Fibroblast of lung (primary cell): ENCODE measurements at places on chromosomes 6 and 20. TPM values are rescaled to one million over a fixed set of nuclear protein-coding genes. Genes with fewer than 3 reads are reported as not detected.
A peak's percentile ranks its signal among the peaks of the same experiment; 100 is the strongest.

DNA sequence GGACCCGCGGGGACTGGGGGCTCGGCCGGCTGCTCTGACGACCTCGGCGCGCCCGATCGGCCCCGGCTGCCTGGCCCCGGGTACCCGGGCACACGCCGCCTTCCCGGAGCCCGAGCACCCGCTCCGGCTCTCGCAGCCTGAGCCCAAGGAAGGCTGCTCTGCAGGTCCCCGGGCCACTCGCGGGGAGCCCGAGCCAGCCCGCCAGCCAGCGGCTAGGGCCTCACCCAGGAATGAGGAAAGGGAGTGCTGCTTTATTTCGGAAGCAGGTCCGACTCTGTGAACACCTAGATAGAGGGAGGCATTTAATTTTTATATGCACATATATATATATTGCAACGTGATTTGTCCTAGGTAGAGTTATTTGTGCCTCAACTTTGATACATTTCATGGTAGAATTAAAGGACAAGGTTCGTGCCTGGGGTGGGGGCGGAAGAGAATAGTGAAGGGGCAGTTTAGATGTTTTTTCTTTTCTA lies 15.5 kb downstream of the FOXA2 start:
- DNase-seq, result no peak

DNA sequence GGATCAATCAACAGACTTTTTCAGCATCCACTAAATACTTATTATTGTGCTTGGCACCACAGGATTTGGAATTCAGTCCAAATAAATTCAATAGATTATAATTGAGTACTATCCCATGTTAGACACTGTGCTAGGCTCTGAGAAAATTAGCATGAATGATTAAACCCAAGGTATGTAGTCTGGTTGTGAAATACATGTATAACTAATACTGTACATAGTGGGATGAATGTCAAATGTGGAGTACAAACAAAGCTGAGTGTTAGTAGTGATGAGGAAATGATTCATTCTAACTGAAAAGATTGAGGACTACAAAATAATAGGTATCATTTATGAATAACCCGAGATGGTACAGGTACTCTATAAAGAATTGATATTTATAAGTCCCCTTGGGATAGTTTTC lies 111.9 kb upstream of the FLRT3 start:
- DNase-seq, result peak; percentile 47

- DNase-seq, result no peak
Measured at GRCh38 chr6:53294095-53294494, 54.7 kb downstream of the ELOVL5 start.

GRCh38 chr6:162621246-162621645 lies 106.3 kb downstream of the PRKN start:
- peak; percentile 42 for DNase-seq

GRCh38 chr6:83505356-83505755 lies 7.0 kb upstream of the PRSS35 start:
- DNase-seq, result peak; percentile 10

DNA sequence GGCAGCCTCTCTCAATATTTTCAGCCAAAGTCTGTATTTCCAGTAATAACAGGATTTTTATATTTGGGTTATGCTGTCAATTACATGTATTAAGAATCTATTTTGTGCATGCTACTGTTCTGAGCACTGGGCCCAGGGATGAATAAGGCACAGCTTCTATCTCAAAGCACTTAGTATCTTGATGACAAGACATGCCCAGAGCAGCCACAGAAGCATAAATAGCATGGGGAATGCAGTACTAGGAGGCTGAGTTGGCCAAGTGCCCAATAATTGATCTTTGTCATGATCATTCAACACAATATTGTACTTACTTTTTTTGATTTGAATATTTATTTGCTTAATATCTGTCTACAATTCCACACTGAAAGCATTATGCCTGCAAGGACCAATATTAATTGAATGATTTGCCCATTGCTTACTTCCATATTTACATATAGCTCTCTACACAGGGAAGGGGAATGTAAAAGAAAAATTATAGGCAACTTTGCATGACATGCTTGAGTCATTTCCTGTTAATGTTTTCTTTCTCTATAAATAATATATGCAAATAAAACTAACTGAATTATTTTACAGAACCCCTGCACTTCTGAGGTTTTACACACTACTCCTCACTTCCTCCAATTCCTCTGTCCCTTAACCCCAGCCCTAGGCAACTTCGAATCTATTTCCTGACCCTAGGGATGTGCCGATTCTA lies 298.9 kb upstream of the BMP2 start:
- DNase-seq, result no peak

DNA sequence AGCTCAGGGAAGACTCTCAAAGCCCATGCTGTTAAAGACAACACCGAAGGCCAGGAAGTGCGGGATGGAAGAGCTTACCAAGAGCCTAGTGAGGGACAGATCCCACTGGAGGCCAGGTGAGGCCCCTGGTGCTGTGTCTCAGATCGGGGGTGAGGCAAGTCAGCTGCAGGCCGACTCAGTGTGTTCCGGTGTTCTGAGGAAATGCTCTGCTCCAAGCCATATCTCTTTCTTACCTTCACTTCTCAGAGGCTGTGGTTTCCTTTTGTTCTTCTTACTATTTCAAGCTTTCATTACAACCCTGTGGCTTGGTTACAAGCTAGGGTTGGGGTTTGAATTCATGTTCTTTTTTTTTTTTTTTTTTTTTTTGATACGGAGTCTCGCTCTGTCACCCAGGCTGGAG lies 114.3 kb upstream of the ZFP64 start:
- no peak for DNase-seq

DNA sequence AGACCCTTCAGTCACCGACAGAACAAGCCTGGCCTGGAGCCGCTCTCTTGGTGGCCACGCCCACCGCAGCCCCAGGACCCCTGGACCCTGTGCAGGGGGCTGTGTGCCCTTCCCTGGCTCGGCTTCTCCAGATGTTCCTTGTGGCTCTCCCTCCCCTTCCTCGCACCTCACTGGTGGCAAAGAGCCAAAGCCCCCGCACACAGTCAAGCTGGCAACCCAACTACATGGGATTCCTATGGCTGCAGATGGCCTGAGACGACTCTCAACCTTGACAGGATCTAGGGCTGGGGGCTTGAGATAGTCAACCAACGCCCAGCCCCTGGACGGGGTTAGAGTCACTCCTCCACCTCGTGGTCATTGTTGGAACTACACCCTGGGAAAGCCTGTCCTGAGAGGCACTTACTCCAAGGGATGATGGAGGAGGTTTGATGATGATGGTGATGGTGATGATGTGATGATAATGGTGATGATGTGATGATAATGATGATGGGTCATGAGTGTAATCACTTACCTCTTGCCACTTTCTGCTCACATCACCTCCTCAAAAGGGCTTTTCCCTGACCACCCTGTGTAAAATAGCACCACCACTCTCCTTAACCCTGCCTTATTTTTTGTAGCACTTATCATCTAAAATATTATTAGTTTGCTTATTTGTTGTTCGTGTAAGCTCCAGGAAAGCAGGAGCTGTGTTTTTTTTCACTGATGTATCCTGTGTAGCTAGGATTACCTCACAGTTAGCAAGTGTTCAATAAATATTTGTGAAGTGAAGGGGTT lies 278.4 kb downstream of the LRFN2 start:
- peak; percentile 4 for DNase-seq

- no peak for DNase-seq
Measured at GRCh38 chr6:121873595-121873994, 438.1 kb downstream of the GJA1 start.

DNA sequence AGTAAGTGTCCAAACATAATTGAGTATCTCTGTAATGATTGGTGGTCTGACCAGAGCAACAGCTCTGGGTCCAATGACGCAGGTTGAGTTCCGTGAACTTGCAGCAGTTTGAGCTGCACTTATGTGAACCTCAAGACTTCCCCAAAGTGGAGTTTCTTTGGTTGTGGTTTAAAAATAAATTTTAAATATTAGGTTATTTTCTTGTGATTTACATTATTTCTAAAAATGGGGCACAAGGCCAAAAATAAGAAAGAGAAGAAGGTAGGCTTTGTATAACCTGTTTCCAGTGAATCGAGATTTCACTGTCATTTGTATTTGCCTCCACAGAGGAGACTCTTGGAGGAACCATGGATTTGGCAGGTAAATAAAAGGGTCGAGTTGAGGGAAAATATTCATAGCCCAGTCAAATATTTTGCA lies 166.4 kb upstream of the ZNF217 start:
- no peak for DNase-seq

- DNase-seq, result peak; percentile 9
Measured at GRCh38 chr20:63636752-63637628, 10.1 kb upstream of the GMEB2 start.

DNA sequence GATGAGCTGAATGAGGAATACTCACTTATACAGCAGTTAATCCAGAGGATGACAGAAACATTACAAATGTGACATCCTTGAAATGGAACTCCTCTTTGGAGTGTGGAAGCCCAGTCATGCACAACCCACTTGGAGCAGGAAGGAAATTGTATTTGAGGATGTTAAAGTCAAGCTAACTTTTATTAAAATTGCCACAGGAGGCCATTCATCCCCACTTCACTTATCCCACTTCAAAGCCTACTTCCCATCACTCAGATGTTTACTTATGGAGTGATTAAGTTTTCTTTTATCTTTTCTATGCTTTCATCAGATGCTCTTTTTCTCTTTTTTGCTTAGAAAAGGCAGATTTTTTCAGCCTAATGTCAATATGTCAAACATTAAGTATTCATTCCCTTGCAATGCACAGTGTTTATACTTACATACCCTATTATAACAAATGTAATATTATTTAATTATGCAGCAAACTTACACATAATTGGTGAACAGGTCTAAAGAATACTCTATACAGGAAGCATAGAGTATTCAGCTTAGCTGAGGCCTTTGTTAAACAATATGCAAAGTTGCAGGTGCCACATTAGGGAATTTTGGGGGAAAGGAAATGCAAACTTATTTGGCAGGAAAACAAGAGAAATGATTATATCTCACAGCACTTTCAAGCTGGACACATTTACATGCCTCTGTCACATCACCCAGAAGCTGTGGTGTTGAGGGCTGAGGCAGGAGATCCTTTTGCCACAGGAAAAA lies 148.9 kb downstream of the KHDC1L start:
- peak; percentile 19 for DNase-seq

DNA sequence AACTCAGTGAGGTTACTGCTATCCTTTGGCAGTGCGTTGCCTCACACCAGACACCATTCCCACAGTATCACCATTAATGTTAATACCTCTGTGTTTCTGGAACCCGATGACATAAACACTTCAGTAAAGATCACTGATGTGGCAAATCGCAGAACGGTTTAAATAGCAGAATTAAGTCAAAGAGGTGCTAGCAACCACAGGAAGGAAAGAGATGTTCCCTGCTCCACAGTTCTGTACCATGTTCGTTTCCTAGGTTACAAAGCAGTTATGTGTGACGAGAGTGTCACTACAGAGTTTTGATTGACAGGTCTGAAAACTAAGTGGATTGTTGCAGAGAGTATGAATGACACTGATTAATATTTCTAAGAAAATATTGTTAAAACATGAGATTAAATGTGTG lies 272.3 kb downstream of the KHDRBS2 start:
- no peak for DNase-seq

GRCh38 chr6:43113431-43114260 lies 37.5 kb downstream of the PTK7 start:
- DNase-seq, result no peak

GRCh38 chr6:101126501-101126900 lies 245.4 kb upstream of the ASCC3 start:
- DNase-seq, result no peak

- no peak for DNase-seq
Measured at GRCh38 chr6:118808793-118809638, 84.9 kb upstream of the ASF1A start.

DNA sequence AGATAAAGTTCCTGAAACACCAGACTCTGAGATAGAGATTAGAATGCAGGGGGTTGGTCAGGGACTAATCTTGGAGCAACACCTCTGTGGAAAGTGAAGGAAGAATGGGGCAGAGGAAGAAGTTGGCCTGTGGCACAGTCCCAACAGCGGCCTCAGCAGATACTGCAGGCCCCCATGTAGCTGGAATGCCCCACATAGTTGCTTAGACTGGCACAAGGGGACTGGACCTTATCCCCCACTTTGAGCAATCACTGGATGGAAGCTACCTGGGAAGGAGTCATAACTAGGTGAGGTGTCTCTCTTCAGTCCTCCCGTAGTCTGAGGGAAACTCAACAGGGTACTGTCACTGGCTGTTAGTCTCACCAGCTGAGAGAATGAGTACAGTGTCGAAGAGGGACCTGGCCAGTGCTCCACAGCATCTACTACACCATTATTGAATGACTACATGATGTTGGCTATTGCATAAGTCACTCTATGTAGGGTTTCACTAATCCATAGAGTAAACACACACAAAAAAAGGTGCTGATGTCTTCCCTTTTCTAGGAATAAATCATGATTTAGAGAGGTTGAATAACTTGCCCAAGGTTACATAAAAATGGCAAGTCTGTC lies 47.5 kb downstream of the ADGRG6 start:
- no peak for DNase-seq

DNA sequence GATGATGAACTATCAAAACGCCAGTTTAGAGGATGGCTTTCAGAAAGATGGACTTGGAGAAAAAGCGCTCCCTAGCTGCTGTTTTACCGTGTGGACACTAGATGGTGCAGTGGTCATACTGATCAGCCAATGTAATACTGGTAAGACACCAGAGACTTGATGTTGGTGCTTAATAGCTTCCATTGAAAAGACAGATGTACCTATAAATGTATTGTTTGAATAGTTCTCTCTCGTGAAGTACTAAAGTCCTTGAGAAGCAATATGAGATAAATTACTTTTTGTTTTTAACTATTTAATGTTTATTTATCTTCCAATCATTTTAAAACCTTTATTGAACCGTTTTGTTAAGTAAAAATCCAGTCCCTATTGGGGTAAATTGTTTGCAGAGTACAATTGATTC lies 63.9 kb upstream of the FUCA2 start:
- peak; percentile 66 for DNase-seq

GRCh38 chr20:17227219-17227575 lies 357 bp downstream of the PCSK2 start:
- DNase-seq, result no peak

DNA sequence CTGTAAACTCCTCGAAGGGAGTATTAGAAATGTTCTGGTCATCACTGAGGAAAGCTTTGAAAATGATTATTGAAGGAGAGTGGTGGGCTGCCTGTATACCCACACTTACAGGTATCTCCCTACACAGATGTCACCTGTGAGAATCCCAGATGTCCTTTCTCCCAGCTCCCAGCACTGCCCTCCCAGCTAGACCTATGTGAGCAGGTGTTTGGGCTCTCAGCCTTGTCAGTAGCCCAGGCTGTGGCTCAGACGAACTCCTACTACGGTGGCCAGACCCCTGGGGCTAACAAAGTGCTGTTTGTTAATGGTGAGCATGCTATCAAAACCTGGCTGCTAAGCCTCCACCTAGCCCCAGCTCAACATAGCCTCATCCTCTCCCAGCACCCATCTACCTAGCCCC lies 7.1 kb downstream of the PRSS16 start:
- no peak for DNase-seq

The TFAP2D gene
- not detected in 2 replicates for total RNA-seq

The RAB44 gene
- under 0.01 TPM in 2 replicates for total RNA-seq

The GRM1 gene
- total RNA-seq, result under 0.01 and 0.17 TPM in 2 replicates

The CCN5 gene
- total RNA-seq, result 21.1 and 31.4 TPM in 2 replicates

The NRSN1 gene
- total RNA-seq, result not detected in 2 replicates

The TRIM10 gene
- total RNA-seq, result not detected in 2 replicates

The OOEP gene
- total RNA-seq, result 0.17 TPM in 1 of 2 replicates, not detected in the other

The CCN2 gene
- 20.5 and 22.8 TPM in 2 replicates for total RNA-seq

The PTGIS gene
- 41.5 and 79.1 TPM in 2 replicates for total RNA-seq

The MYLK2 gene
- total RNA-seq, result under 0.01 TPM in 1 of 2 replicates, not detected in the other
